GM06990 (cell line): ENCODE measurements at places on chromosomes 12 and 14.

- no peak for DNase-seq
Measured at GRCh38 chr12:59632408-59632807, 36.6 kb downstream of the SLC16A7 start.

GRCh38 chr14:89266754-89267153, 150.3 kb downstream of the FOXN3 start:
- DNase-seq, result no peak

DNA sequence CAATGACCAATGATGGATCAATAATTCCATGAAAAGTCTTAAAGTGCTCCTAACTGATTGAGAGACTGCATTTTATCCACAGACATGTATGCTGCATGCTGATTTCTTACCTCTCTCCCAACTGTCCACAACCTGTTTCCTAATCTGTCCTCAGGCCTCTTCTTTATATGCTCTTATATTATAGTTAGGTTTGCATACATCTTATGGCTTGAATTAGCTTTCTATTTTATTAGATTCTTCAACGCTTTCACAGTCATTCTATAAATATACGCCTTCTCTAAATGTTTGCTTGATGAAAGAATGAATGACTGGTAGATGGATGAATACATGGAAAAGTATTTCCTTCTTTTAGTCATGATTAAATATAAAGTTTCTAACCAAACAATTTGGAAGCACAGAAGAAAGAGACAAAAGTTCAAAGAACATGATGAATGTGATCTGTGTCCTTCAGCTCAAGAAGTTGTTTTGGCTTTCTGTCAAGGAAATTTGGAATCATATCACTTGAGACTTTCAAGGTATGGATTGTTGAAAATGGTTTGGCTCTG, 91.8 kb upstream of the NPAS3 start:
- DNase-seq, result no peak

DNA sequence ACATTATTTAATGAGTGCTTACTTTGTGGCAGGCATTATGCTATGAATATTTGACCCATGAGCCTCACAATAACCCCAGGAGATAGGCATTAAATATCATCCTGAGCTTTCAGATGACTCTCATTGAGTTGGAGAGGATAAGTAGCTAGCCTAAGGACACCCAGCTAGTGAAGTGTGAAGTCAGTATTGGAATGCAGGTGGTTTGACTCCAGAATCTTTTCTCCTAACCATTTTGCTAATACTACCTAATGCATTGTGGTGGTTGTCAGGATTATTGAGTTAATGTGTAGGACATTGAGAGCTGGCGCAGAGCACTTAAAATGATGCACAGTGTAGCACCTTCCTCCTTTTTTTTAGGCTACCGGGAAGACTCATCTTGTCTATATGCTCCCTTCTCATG, 3.8 kb upstream of the CDKL1 start:
- no peak for DNase-seq

DNA sequence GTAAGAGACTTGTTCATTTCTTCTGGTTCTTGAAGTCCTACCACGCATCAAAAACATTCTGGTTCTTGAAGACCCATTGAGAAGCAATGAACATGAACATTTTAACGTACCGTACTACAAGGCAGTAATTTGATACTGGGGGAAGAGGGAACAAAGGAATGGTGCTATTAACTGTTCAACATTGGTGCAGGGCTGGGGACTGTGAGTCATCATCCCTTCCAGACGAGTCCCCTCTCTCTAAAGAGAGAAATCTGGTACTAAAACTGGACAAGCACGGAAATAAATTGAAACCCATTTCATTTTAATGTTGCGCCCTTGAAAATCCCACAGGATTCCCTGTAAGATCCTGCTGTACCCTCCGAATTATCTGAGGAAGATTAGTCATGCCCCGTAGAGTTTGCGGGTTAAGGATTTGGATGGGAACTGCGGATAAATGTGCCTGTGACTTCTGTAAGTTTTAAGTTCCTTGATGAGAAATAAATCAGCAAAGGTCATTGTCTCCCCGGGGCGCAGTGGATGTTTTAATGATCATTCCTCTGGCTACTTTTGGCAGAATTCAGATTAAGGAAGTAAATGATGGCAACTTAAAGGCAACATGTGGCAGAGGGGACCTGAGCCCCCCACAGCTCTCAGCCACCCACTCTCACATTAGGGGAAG, 78.6 kb downstream of the KCNK13 start:
- no peak for DNase-seq

GRCh38 chr12:124920353-124920935, 6.0 kb upstream of the UBC start:
- DNase-seq, result no peak

GRCh38 chr12:49335118-49335954, 1.7 kb downstream of the C1QL4 start:
- no peak for DNase-seq

DNA sequence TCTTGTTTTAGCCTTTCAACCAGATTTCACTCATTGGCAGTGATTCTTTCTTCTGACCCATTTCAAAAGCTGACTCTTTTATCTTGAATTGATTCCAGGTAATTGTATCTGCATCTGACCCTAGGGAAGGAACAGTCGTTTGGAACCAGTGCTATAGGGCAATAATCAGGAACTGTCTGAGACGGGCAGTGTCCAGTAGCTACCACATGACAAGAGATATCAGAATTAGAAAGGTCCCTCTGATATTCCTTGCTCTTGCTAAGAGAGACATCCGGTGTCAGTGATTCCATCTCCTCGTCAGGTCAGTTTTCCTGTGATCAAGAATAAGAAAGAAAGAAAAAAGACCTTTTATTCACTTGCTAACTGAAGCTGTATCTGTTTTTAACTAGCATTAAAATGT, 47.8 kb upstream of the PDE3A start:
- no peak for DNase-seq

- peak; percentile 32 for DNase-seq
Measured at GRCh38 chr12:71636704-71637115, 26.9 kb downstream of the ZFC3H1 start.

- DNase-seq, result no peak
Measured at GRCh38 chr12:112803620-112804282, 12.2 kb downstream of the RPH3A start.

DNA sequence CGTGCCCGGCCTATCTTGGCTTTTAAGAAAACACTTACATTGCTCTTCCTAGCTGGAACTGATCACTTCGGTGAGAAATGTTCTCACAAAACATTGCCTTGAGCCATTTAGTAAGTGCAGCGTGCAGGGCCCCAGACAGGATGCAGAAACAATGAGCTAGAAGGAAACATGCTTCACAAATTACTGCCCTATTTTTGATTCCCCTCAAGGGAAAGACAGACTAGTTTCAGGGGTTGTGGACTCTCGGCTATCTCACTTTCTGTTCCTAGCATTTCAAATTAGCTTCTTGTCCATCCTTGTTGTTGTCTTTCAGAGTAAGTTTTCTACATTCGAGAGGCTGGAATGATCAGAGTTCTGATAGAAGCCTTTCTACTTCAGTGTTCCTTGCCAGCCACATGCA, 21.6 kb downstream of the TGFB3 start:
- peak; percentile 62 for DNase-seq

DNA sequence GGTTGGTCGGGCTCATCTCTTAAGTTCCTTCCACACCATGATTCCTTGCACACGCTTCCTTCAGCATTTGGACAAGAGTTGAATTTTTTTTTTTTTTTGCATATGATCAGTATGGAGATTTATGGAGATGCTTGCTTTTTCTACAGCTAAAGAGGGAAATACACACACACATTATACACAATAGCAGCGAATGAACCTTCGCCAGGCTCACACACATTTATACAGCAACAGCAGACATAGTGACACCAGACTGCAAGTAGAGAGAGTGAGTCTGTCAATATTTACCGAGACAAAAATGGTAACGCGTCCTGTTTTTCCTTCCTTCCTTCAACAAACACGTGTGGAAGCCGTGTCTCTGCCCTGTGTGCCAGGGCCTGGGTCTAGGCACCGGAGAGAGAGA, 897.9 kb downstream of the BCL11B start:
- no peak for DNase-seq

DNA sequence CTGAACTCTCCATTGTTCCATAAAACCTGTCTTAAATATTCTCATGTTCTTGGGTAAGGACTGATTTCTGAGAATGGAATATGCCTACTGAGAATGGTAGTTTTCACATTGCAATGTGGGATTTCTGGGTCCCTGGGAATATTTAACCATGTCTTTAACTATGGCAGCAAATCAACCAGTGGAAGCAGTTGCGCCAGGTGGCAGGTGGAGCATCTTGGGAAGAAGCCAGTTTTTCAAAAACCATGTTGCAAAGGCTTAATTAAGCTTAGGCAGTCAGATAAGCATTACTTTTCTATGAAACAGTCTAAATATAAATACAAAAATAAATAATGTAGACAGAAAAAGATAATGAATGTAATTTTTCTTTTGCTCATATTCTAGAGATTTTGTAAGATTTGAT, 448.1 kb downstream of the ADAMTS20 start:
- DNase-seq, result no peak

- no peak for DNase-seq
Measured at GRCh38 chr14:32286602-32287001, 42.5 kb upstream of the AKAP6 start.

GRCh38 chr12:67798768-67799167, 150.2 kb downstream of the DYRK2 start:
- DNase-seq, result no peak

- peak; percentile 33 for DNase-seq
Measured at GRCh38 chr14:67837011-67837624, 17.5 kb downstream of the RAD51B start.

GRCh38 chr12:56694161-56694560, 6.1 kb upstream of the PTGES3 start:
- DNase-seq, result no peak

GRCh38 chr12:66692170-66692569, 13.3 kb upstream of the GRIP1 start:
- no peak for DNase-seq

DNA sequence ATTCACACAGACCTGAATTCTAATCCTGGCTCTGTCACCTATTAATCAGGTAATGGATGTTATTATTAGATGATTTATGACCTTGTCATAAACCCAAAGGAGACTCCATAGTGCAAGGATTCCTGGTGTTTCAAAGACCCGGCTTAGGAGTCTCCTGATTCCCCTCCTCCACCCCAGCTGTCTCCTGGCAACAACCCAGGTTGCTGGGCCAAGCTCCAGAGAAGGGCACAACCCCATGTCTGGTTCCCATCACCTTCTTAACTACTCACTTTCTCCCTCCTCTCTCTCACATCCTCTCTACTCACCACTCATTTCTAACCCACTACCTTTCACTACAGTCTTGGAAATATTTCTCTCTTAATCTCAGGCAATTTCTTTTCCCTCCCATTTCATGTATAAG, 41.6 kb downstream of the RHOJ start:
- no peak for DNase-seq

- DNase-seq, result no peak
Measured at GRCh38 chr12:19208456-19208855, 78.9 kb downstream of the PLEKHA5 start.

- DNase-seq, result no peak
Measured at GRCh38 chr12:110556705-110557104, 26.4 kb downstream of the PPTC7 start.

DNA sequence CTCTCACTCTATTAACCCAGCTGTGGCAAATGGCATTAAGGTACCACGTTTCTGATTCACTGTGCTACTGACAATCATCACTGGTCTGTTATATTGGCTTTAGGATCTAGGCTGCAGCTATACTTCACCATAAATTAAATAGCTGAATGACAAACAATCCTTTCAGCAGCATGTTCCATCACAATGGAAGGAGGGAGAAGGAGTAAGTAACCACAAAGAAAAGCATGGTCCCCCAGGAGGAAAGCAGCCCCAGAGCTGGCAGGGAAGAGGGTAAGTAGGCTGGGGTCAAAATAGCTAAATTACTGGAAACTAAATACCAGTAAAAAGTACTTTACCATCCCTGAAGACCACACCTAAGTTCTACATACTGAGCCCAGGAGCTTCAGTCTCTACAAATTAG, 2.8 kb downstream of the ARMH4 start:
- DNase-seq, result no peak

DNA sequence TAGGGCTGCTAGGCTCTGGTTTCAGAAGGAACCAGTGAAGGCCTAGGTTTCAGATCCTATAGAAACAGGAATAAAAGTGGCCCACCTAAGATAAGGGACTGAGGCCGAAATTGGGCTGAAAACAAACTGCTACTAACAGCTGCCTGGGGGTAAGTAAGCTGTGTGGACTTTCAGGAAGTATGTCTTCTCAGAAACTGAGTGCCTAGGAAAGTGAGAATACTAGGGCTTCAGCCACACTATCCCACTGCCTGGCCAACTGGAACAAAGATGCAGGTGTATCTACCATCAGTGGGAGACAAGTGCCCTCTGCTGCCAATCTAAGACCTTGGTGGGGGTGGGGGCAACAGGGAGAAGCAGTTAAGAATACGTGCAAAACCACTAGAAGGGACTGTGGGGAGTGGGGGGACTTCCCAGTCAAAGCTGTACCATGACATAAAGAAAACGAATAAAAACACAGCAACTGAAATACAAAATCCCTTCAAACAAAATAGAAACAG, 82.5 kb downstream of the MED13L start:
- peak; percentile 78 for DNase-seq

- peak; percentile 43 for DNase-seq
Measured at GRCh38 chr14:44961151-44961553, 595 bp downstream of the KLHL28 start.

DNA sequence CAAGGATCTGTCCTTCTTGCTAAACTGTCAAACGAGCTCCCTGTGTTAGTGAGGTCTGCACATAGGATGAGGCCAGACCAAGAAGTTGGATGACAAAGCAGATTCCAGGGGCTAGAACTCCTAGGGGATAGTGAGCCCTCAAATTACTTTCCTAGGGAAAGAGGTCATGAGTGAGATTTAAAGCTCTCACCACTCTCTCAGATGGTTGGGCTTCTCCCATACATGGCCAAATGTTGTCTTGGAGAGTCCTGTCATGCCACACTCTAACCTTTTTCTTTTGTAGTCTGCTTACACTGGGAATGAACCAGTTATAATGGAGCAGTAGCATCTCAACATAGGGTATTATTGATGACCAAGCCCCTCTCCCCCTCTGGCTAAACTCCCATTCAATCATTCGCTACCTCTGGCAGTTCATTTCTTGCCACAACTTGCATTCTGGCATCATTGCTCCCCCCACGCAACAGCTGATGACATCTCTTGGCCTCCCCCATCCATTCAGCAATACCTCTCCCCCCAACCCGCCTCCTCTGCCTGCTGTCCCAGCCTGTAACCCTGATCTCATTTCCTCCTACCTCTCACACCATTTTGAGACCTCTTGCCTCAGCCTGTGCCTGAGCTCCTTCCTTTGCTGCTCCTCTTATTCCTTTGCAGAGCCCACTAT, 64.7 kb upstream of the CISTR start:
- no peak for DNase-seq

- DNase-seq, result no peak
Measured at GRCh38 chr12:81216739-81217138, 138.9 kb downstream of the ACSS3 start.

- DNase-seq, result no peak
Measured at GRCh38 chr12:1851151-1851701, 30.9 kb downstream of the LRTM2 start.

DNA sequence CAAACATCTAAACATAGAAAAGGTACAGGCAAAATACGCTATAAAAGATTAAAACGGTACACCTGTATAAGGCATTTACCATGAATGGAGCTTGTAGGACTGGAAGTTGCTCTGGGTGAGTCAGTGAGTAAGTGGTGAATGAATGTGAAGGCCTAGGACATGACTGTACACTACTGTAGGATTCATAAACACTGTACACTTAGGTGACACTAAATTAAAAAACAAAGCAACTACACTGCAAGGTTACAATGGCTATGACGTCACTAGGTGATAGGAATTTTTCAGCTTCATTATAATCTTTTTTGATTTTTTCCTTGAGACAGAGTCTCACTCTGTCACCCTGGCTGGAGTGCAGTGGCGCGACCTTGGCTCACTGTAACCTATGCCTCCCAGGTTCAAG, 269.2 kb downstream of the KSR2 start:
- no peak for DNase-seq
